ENCODE measurements at places on chromosomes 16 and 17.
A peak's percentile ranks its signal among the peaks of the same experiment; 100 is the strongest.

DNA sequence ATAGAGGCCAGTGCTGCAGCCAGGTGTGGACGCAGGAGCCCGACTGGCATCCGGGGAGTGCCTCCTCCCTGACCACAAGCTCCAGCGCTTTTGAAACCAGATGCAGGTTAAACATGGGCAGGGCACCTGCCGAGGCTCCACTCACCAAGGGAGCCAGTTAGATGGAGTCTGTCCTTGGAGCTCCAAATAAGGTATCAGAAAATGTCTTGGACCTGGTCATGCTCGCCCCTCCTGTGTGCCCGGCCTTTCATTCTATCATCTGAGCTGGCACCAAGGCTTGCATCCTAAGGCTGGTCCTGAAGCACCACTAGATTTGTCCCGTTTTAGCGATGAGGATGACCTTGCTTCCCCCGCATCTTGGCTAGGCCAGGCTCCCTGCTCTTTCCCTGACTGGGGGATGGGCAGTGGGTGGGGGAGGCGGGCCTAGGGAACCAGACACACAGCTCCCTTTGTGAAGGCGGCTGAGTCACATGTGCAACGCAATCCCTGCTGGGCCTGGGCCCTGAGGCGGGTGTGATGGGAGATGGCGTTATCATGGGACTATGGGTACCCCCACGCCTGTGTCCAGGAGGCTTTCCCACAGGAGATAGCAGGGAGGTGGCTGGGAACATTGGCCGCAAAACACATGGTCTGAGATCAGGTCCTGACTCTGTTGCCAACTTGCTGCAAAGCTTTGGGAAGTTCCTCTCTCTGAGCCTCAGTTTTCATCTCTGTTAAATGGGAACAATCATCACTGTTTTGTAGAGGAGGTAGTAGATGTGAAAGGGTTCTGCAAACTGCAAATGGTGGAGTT, 5.0 kb upstream of the ADGRG1 start:
- no peak for DNase-seq

DNA sequence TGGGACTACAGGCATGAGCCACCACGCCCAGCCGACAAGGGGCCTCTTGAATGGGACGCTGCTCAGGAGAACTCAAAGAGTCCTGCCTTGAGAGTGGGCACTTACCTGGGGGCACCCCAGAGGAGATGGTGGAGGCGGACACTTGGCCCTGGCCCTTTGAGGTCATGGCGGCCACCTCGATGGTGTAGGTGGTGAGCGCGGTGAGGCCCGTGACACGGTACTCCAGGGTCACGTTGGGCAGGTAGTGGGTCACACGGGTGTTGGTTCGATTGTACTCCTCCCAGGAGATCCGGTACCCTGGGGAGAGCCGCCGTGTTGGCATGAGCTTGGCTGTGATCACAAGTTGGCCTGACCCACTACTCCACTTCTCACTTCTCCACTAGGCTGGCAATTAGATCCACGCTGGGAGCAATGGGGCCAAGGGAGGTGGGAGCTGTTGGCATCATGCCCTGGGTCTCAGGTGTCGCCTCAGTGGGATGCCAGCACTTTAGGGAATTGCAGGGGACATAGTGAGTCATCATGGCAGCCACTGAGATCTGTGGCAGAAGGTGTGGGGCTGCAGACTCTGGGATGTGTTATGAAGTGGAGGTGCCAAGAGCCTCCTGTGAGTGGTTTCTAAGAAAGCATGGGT, 89.2 kb upstream of the CDC42EP4 start:
- DNase-seq, result no peak

- DNase-seq, result no peak
Observed at GRCh38 chr17:66207936-66208335, 16.0 kb upstream of the CEP112 start.

GRCh38 chr17:794876-795275, 12.7 kb downstream of the MRM3 start:
- DNase-seq, result peak; percentile 68

GRCh38 chr16:22971346-22971924, 157.5 kb downstream of the HS3ST2 start:
- DNase-seq, result no peak

DNA sequence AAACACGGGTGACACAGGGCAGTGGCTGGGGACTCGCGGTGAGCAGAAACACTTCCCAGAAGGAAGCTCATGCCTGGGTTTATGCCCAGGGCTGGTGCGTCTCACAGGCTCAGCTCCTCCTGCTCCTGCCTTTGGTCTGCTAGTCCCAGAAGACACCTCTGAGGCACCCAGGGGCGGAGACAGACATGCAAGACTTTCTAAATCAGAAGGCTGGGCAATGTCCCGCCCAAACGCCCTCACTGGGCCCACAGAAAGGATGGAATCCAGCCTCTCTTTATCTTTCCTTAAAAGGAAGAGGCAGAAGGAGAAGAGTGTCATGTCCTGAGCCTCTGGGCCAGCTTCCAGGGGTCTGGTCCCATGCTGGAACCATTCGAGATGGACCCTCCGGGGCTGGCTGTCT, 197.7 kb upstream of the RPL38 start:
- DNase-seq, result no peak

- DNase-seq, result no peak
Observed at GRCh38 chr17:36183001-36183971, 6.8 kb upstream of the TBC1D3B start.

GRCh38 chr16:82761236-82761635, 134.5 kb downstream of the CDH13 start:
- no peak for DNase-seq

GRCh38 chr16:6510261-6510660, 822.4 kb upstream of the RBFOX1 start:
- no peak for DNase-seq

DNA sequence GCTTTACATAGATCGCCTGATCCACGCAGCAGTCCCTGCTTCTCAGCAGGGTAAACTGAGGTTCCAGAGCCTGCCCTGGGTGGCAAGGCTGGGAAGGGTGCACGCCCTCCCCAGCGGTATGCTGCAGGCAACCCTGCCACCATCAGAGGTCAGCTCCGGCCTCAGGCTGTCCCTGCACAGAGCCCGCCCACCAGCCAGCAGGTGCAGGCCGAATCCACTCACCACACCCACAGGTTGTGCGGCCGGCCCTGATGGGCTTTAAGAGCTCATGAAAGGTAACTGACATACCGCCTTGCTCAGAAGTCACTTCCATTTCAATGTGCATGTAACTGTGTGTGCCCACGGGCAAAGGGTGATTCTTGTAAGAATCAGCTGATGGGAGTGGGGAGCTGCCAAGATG, 7.1 kb downstream of the RBFOX3 start:
- DNase-seq, result no peak

DNA sequence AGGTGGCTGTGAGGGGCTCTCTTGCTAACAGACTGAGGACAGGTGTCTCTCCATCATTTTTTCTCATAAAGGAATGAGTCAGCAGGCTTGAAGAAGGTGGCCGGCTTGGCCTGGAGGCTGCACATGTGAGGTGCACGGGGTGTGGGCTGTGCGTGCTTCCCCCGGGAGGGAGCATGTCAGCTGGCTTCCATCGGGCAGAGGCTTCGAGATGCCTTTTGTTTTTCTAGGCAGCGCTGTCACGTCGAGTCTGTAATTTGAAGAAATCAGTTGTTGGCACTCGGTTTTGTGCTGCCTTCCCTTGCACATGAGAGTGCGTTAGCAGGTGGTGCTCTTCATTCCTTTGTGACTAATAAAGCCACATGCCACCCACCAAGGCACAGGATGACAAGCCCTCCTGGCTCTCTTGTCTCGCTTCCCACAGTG, 89.7 kb downstream of the NPIPB11 start:
- no peak for DNase-seq

- no peak for DNase-seq
Observed at GRCh38 chr16:53695070-53695469, 8.6 kb downstream of the RPGRIP1L start.

- no peak for DNase-seq
Observed at GRCh38 chr16:12252616-12253015, 276.1 kb downstream of the SNX29 start.

DNA sequence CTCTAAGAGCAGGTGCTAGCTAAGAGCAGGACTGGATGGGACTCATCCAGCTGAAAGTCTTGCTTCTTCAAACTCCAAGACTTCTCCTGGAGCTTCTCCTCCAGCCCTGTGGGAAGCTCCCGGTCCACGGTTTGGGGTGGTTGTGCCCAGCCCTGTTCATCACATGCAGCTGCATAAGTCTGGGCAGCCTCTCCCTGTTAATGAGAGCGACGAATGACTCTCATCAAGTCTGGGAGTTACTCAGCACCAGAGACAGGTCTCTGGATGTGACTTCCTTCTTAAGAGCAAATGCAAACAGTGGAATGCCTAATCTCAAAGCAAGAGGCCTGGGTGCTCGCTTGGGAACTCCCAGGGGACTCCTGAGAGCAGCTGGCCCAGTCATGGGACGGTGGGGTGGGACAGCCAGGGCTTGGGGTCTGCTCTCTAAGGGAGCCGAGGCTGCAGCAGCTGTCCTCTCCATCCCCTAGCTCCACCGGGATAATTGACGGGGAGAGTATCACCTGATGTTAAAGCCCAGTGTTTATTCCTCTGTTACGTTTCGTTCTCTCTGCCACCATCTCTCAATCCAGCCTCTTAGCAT, 35.3 kb upstream of the CRHR1 start:
- DNase-seq, result no peak

DNA sequence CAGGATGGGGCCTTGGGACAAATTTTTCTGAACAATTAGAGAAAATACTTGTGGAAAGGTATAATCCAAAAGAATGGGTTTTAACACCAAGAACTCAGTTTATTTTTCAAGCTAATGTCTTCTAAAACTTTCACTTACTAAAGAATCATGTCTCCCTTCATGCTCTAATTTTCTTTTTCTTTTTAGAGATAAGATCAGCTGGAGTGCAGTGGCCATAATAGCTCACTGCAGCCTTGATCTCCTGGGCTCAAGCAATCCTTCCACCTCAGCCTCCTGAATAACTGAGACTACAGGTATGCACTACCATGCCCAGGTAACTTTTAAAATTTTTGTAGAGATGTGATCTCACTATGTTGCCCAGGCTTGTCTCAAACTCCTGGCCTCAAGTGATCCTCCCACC, 5.5 kb downstream of the OR4D1 start:
- no peak for DNase-seq

DNA sequence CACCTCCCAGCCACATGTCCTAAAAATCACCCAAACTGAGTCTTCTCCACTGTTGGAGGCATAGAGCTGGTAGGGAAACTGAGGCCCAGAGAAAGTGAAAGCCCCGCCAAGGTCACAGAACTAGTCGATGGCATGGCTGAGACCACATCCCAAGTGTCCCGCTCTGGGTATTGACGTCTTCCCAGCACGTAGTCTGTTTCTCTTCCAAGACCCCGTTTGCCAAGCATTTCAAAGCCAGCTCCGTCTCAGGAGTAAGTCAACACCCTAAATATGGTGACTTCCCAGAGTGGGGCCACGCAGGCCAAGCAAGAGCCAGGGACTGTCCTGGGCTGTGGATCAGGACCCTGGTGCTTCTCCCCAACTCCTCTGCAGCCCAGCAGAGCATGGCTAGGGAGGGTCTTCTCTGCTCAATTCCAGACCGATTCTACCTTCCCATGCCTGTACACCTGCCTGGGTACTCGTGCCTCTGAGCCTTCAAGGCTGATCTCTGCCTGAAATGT, 19.7 kb downstream of the PITPNM3 start:
- peak; percentile 26 for DNase-seq

DNA sequence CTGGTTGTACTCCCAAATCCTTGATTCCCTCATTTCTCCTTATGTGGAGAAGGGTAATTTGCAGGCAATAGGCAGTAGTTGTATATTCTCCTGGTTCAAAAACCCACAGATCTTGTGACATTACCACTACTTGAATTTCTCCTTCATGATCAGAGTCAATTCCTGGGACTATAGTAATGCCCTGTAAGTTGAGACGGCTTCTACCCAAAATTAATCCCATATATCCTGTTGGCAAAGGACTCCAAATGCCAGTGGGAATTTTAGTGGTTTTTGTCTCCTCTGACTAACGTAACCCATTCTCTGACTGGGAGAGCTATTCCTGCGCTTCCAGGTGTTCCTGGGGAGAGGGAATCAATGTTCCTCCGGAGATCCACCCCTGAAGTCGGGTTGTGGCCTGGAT, 11.6 kb upstream of the ZNF689 start:
- DNase-seq, result no peak

DNA sequence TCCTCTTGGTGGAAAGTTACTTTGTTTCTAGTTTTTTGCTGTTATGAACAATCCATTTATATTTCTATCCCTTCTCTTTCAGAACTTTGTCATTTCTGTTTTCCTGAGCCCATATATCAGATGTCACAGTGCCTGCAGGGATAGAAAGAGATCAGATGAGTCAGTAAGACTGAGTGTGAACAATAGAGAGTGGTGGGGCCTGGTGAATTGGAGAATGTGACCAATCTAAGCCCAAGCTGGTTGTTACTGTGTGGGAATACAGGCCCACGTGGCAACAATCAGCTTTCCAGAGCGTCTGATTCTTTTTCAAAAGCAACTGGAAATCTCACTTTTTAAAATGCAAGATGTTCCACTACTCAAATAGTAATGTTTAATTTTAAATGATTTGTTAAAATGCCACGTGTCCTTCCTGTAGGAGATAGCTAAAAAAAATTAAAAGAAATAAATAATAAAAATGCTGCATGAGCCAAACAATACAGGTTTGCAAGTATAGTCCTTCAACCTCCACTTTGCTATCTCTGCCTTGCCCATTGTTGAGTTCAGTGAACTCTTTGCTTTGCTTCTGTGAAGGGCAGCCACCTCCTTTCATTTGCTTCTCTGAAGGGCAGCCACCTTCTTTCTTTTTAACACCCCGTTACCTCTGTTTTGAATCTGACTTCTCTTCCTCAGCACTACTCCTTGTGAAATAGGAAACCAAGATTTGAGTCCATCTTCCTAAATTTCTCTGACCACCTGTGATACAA, 9.6 kb downstream of the DCTN5 start:
- no peak for DNase-seq

- no peak for DNase-seq
Observed at GRCh38 chr16:89613954-89614459, 565 bp downstream of the DPEP1 start.

DNA sequence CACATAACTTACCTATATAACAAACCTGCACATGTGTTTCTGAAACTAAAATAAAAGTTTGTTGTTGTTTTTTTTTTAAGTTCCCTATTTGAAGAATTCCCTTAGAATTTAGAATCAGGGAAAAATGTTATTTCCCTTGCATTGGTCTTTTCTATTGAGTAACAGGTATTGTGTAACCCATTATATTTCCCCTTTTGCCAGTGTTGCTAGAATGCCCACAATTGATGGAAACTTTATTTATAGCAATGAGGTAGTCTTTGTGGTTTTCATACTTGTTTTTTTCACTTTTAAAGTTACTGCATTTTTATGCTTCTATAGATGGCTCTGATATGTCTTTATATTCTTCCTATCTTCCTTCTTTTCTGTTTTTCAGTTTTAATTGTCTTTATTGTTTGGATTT, 3.9 kb downstream of the NLRP1 start:
- DNase-seq, result no peak

- no peak for DNase-seq
Observed at GRCh38 chr17:76438906-76439305, 14.0 kb downstream of the UBE2O start.
